ENCODE measurements at places on chromosomes 7 and 10.

DNA sequence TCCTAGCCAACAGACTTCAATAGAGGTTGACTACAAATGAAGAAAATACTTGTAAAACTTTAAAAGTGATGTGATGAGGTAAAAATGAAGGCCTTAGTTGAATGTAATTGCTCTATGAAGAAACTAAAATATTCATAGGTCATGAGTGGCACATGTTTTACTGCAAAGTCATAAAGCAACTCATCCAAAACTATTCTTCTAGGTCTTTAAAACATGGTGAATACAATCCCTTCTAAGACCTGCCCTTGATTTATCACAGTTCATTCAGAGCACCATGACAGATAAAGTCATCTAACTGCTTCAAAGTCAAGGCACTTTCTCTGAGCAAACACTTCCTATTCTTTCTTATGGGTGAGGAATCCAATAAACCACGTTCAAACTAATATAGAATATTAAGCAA is 713.5 kb downstream of the SORCS1 start:
- no peak for DNase-seq

DNA sequence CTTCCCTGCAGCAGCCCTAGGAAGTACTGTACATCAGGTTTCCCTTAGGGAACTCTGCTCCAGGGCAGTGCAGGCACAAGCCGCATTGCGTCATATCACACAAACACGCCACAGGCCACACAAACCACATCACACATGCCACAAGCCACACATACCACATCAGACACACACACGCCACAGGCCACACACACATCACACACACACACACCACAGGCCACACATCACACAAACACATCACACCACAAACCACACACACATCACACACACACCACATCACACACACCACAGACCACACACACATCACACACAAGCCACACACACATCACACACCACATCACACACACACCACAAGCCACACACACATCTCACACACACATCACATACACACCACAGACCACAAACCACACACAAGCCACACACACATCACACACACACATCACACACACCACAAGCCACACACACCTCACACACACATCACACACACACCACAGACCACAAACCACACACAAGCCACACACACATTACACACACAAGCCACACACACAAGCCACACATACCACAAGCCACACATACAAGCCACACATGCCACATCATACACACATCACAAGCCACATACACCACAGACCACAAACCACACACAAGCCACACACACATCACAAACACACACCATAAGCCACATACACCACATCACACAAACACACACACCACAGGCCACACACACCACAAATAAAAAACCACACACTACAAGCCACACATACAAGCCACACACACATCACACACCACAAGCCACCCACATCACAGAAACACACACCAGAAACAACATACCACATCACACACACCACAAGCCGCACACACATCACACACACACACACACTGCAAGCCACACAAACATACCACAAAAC is 53.4 kb downstream of the TMEM209 start:
- DNase-seq: no peak

GRCh38 chr7:253581-254336 is 36.2 kb upstream of the FOXL3 start:
- DNase-seq: no peak

DNA sequence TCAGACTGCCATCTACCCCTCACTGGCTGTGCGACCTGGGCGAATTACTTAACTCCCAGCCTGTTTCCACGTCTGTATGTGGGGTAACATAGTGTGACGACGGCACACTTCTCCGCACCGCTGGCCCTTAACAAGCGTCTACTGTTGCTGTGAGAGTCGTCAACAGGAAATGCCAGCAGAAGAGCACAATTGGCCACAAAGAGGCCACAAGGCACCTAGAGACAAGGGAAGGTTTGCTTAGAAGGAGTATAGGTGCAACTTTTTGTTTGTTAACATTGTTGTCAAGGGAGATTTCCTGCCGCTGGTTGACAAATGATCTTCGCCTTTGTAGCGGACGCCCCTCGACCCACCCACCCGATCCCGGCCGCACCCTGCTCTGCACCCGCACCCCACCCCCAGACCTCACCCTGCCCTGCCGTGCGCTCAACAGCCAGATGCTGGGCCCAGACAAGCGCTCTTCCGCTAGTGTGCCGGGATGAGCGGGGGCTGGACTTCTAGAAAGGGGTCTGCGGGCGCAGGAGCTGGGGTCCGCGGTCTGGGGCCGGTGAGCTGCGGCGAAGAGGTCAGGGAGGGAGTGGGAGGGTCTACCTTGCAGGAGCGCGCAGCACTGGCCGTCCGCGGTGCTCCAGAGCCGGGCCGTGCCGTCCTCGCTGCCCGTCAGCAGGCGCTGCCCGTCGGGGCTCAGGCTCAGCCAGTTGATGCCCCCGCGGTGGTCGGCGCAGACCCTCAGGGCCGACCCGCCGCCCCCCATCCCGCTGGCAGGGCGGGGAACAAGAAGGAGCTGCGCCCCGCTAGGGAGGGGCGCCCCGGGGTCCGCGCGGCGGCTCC is 785 bp downstream of the WDR86 start:
- peak; percentile 60 for DNase-seq

DNA sequence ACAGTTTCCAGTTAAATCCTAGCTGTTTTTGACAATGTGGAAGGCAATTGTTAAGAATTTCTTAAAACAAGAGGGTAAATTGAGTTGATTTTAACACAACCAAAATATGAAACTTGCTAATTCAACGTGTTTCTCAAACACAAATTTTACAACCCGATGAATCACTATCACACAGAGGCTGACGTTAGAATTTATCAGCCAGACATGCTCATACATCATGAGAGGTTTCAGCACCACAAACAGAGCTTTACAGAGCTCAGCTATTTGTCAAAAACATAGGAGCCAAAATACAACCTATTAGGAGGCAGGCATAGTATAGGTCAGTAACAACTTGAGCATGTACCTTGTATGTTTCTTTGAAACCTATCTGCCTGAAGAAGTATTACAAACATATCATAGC is 36.1 kb downstream of the LRRN3 start:
- DNase-seq: no peak

DNA sequence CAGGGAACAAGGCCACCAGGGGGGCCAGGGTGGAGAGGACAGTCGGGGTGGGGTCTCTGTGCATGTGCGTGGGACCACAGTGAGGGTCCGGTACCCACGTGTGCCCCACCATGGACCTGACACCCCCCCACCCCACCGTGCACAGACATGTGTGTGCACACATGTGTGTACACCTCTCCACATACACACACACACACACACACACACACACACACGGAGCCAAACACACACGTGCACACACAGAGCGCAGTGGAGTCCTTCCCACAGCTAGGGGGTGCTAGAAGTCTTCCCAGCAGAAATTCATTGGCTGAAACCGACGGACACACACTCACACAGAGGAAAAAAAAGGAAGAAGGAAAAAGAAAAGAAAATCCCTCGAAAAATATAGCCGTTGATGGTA is 42.8 kb upstream of the GNA12 start:
- peak; percentile 77 for DNase-seq

GRCh38 chr10:74929197-74929596 is 102.8 kb downstream of the KAT6B start:
- no peak for DNase-seq

GRCh38 chr7:118368958-118369357 is 144.5 kb downstream of the ANKRD7 start:
- no peak for DNase-seq

GRCh38 chr7:100835903-100836811 is 8.8 kb upstream of the EPHB4 start:
- DNase-seq: peak; percentile 97

DNA sequence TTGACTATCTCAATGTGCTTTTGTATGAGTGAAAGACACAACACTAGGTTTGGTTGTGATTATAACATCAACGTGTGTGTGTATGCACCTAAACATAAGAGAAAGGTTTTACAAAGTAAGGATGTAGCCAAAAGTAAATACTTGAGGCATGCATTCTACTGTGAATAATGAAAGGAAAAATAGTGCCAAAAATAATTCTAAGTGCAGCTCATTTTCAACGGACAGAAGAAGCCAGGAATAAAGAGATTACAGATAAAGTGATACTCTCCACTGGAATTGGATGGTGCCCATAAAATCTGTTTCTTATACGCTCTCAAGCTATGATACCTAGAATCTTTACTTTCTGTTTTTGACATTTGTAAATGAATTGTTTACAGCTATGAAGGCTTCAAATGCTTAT is 135.0 kb upstream of the TMEM72 start:
- no peak for DNase-seq

- no peak for DNase-seq
Measured at GRCh38 chr10:88672041-88672440, 7.8 kb downstream of the LIPF start.

DNA sequence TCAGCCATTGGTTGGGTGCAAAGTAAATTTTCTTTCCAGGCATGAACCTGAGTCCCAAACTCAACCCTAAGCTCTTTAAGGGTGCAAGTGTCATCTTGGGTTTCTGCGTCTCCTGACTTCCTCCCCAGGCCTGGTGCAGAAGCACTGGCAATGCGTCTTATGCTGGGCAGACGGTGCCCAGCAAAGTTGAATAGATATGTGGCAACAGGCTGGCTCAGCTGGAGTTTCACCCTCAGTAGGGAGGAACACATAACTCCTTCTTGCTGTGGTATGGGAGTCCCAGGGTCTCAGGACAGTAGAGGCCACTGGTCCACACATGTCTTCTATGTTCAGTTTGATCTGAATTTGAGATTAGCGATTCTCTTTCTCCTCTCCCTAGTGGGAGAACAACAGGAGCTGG is 181.3 kb downstream of the RPS24 start:
- DNase-seq: no peak

- no peak for DNase-seq
Measured at GRCh38 chr10:63415640-63416244, 50.0 kb downstream of the JMJD1C start.

GRCh38 chr10:49066944-49067730 is 48.2 kb downstream of the VSTM4 start:
- no peak for DNase-seq

- DNase-seq: peak; percentile 58
Measured at GRCh38 chr10:45442662-45443061, 68.6 kb downstream of the ALOX5 start.

- no peak for DNase-seq
Measured at GRCh38 chr10:129677377-129677927, 210.4 kb downstream of the MGMT start.

- no peak for DNase-seq
Measured at GRCh38 chr7:45143616-45144015, 14.0 kb upstream of the RAMP3 start.

GRCh38 chr10:11713186-11713743 is 28.9 kb upstream of the ECHDC3 start:
- no peak for DNase-seq

DNA sequence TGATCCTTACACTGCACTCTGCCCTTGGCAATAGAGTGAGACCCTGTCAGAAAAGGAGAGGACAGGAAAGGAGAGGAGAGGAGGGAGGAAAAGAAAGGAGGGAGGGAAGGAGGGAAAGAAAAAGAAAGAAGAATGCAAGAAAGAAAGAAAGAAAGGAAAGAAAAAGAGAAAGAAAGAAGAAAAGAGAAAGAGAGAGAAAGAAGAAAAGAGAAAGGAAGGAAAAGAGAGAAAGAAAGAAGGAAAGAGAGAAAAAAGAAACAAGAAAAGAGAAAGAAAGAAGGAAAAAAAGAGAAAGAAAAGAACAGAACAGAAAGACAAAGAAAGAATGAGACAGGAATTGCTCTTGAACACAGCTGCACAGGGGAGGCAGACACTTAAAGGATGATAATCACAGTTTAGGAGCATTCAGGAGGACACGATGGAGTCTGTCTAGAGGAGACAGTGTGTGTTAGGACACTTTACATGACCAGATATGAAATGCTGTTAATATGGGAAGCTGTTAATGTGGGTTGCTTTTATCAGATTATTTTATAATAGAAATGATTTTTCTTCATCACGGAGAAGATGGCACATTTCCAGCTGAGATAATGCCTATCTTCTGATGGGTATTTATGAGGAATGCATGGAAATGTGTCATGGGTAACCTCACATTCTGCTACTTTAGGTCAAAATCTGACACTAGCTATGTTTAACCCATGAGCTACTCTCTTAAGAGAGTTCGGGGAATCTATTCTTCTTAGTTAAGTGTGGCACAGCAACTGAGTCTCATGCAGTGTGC is 160.5 kb downstream of the BAMBI start:
- DNase-seq: no peak

DNA sequence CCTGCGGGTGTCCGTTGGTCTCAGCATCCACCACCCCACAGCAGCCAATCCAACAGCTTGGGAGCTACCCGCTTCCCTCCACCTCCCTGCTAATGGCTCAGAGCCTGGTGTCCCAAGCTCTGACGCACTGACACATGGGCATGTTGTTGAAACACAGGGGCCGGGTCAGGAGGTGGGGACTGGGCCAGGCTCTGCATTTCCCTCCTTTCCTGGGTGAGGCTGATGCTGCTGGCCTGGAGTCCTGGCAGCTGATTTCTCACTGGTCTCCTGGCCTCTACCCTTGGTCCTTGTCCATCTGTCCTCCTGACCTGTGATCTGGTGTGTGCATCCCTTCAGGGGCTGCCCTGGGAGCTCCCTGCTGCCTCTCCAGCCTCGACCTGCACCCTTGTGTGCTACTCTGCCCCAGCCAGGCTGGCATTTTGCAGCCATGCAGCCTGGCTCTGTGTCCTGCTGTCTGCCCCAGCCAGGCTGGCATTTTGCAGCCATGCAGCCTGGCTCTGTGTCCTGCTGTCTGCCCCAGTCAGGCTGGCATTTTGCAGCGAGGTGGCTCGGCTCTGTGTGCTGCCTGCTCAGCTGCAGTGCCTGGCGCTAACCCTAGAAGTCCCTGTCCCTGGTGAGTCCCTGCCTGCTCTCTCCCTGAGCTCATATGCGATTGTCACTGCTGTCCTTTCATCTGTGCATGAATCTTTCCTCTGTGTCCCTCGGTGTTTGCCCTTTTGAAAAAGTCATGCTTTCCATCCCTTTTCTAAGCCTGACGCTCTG is 14.0 kb downstream of the AMZ1 start:
- no peak for DNase-seq

- no peak for DNase-seq
Measured at GRCh38 chr7:73364006-73364728, 36.2 kb downstream of the FKBP6 start.

- DNase-seq: no peak
Measured at GRCh38 chr7:51901489-51901840, 584.9 kb upstream of the COBL start.

- DNase-seq: no peak
Measured at GRCh38 chr7:149670288-149670687, 103.1 kb downstream of the ZNF467 start.

DNA sequence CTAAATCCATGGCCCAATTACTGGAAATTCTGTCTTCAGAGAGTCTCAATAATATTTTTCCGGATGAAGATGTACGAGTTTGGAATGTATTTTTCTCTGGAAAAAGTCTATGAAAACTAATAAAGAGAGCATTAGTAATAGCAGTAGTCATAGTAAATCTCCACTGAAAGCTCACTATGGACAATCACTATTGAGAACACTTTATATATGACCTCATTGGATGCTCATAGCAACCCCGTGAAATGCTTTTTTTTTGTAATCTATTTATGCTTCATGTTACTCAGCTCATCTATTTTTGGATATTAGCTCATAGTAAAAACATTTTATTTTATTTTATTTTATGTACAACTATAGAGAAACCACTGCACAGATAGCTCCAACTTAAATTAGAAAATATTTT is 94.3 kb upstream of the MYO3A start:
- no peak for DNase-seq

All from H9 (cell line).